Renal pelvis (tissue), 12 donors: ENCODE measurements at places on chromosomes 2 and 18. TPM values are rescaled to one million over a fixed set of nuclear protein-coding genes. Genes with fewer than 3 reads are reported as not detected.

CDH2 gene
- polyA plus RNA-seq, result 79.9 TPM

NDC80 gene
- 26.3 TPM for polyA plus RNA-seq

TNFAIP6 gene
- polyA plus RNA-seq, result 0.77 TPM

TPO gene
- 0.03 TPM for polyA plus RNA-seq

TMEM247 gene
- polyA plus RNA-seq, result not detected

SPRED2 gene
- polyA plus RNA-seq, result 35.5 TPM
